Activated CD4-positive, alpha-beta T cell treated with anti-CD3 and anti-CD28 coated beads, Interleukin-2, amount 10 ng/mL, durations not matched to agents 7 days and 5 days (primary cell): ENCODE measurements at places on chromosomes 1 and 21. TPM values are rescaled to one million over a fixed set of nuclear protein-coding genes. Genes with fewer than 3 reads are reported as not detected.

- DNase-seq = no peak
Observed at GRCh38 chr1:156865258-156865657, 4.6 kb downstream of the NTRK1 start.

DNA sequence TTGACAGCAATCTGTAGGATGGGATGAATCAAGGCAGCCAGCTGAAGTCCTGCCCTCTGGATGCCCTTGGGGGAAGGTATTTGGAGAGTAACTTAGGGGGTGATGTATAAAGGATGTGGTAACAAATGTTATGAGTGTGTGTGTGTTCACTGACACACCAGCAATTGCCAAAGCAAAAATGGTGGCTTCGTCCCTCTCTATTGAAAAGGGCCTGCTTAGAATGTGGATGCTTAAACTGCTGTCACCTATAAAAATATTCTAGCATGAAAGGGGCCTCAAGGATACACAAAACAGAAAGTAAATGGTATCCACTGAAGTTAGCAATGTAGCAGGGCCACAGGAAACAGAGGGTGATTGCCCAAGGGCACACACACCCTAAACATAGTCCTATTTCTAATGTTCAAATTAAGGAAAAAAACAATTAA lies 15.1 kb upstream of the AIM2 start:
- DNase-seq = peak; percentile 14

GPR161 gene
- 0.10 TPM for total RNA-seq

DNA sequence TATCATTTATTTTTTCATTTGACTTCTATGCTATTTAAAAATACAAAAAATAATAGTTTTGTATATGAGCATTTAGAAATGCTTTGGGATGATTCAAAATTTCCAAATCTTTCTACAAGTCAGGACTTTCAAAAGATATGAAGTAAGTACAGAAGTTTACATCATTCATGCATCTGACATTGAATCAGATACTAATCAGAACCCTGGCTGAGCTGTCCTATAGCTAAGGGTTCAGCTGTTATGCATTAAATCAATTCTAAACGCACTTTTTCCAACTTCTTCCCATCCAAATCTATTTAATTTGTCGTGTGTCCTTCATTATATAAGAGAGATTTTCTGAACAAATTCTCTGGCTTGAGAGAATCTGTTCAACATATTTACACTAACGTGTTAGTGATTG lies 779.4 kb downstream of the LTN1 start:
- DNase-seq = no peak

GRCh38 chr1:36523850-36524249 lies 41.1 kb upstream of the CSF3R start:
- no peak for DNase-seq

- no peak for DNase-seq
Observed at GRCh38 chr1:151585622-151586021, 26.2 kb upstream of the SNX27 start.

DNA sequence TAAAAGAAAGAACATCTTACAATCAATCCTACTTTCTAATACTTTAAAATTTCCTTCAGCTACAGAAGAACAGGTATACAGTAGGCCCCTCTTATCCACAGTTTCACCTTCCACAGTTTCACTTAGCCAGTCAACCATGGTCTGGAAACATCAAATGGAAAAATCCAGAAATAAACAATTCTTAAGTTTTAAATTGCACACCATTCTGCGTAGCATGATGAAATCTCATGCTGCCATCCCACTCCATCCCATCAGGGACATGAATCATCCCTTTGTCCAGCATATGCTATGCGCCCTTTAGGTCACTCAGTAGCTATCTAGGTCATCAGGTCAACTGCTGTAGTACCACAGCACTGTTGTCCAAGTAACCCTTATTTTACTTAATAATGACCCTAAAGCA lies 67.7 kb downstream of the HSF2BP start:
- no peak for DNase-seq

TMEM125 gene
- not detected for total RNA-seq

GRCh38 chr1:89516055-89516454 lies 8.6 kb upstream of the LRRC8B start:
- DNase-seq = no peak

- DNase-seq = no peak
Observed at GRCh38 chr1:201490708-201491131, 16.2 kb downstream of the CSRP1 start.

DNA sequence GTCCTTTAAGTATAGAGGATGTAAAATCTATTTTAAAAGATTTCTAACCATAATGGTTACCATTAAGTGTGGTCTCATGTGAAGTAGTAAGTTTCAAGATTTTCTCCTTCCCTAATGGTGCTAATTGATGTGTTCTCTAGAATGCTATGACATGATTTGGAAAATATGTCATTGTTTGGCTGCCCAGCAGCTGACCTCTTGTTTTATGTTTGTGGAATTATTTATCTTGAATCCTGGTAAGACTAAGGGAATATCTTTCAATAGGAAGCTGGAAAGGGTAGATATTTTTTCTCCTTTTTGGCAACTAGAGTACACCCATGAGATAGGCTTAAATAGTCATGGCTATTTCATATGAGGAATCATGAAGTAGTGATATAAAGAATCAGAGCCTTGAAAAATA lies 139.8 kb upstream of the CHODL start:
- DNase-seq = no peak

DNA sequence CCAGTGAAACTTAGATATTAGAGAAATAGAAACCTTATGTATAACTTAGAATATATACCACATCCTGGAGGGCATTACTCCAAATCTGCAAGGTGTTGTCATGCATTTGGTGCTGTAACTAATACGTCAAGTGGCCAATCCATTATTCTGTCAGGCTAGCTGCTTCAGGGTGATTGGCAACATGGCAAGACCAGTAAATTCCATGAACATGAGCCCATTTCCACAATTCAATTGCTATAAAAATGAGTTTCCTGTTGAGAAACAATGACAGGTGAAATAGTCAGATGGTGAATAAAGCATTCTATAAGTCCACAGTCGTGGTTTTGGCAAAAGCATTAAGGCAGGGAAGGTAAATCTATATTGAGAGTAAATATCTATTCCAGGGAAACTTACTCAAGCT lies 566.0 kb downstream of the ADGRL2 start:
- DNase-seq = no peak

- no peak for DNase-seq
Observed at GRCh38 chr1:30273021-30273325, 450.4 kb downstream of the MATN1 start.

MAP1LC3C gene
- not detected for total RNA-seq

DNA sequence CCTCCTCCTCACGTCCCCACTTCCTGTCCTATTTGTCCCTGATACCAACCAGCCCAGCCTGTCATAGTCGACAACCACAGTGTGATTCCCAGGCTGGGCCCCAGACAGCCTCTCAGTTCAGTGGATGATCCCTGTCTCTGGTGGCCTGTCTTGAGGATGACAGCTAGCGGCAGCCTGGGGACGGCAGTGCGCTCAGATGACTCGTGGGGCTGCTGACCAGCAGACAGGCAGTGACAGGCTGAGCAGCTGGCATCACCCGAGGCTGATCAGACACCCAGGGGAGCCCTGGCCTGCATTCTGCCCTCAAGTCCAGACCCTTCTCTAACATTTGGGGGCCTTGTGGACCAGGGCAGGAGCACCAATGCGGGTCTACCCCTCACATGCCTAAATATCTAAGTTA lies 21.0 kb downstream of the NKAIN1 start:
- DNase-seq = no peak

DNA sequence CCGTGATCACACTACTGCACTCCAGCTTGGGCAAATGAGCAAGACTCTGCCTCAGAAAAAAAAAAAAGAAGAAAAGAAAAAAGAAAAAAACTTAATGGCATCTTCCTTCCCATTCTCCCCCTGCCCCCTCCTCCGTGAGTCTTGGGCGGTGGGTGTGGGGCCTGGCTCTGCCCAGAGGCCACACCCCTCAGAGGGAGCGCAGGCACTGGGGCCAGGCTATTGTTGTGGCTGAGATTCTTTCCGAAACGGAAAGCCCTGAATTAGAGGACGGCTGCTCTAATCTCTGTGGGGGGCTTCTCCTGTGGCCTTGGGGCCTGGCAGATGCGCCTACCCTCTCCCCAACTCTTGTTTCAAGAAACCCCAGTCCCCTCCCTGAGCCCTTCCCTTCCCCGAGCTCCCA lies 4.1 kb upstream of the FAM110D start:
- DNase-seq = no peak

GRCh38 chr1:243179720-243180119 lies 75.4 kb downstream of the CEP170 start:
- no peak for DNase-seq

SFT2D2 gene
- total RNA-seq = 62.2 TPM
